ENCODE measurements at places on chromosomes 1 and 21.

- no peak for DNase-seq
Measured at GRCh38 chr21:42377951-42378340, 11.6 kb upstream of the TFF1 start.

DNA sequence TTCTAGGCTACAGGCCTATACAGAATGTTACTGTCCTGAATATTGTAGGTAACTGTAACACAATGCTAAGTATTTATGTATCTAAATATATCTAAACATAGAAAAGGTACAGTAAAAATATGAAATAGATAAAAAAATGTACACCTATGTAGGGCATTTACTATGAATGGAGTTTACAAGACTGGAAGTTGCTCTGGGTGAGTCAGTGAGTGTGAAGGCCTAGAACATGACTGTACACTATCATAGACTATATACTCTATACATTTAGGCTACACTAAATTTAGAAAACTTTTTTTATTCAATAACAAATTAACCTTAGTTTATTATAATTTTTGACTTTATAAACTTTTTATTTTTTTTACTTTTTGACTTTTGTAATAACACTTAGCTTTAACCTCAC, 136.9 kb downstream of the DUSP10 start:
- no peak for DNase-seq

GRCh38 chr1:175784831-175785230, 41.4 kb upstream of the TNR start:
- DNase-seq = no peak

- no peak for DNase-seq
Measured at GRCh38 chr1:234546890-234547788, 62.8 kb downstream of the IRF2BP2 start.
